ENCODE measurements at places on chromosomes 1 and 21.

DNA sequence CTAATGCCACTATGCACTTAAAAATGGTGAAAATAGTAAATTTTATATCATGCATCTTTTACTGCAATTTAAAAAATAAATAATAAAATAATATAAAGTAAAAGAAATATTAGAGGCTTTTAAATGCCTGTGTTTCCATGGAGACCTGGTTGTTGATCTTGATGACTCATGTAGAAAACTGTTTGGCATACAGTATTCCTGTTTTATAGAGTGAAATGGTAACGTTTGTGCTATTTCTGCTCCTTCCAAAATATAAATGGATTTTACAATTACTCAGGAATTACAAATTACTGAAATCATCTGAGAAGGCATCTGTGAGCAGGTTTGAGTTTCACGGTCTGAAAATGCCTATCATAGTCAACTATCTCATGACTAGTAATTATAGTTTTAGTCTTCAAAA, 98.4 kb upstream of the USP25 start:
- DNase-seq = peak; percentile 41

- no peak for DNase-seq
Measured at GRCh38 chr1:194062962-194063361, 876.5 kb upstream of the B3GALT2 start.

GRCh38 chr1:115134850-115135480, 45.7 kb upstream of the TSPAN2 start:
- DNase-seq = peak; percentile 70

DNA sequence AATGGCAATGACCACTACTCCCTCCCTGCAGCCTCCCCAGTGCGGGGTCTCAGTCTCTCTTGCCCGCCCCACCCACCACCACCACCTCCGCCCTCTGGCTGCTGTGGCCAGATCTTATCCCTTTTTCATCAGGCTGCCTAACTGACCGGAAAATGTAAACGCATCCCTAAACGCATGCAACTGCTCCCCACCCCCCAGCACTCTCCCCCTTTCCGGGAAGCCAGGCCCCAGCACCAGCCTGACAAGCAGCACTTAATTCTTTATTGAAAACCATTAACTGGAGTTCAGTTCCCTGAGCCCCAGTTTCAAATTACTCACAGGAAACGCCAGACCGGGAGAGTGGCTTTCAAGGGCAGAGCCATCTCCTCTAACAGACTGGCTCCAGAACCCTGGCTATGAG, 147.7 kb downstream of the DMRTA2 start:
- DNase-seq = no peak

DNA sequence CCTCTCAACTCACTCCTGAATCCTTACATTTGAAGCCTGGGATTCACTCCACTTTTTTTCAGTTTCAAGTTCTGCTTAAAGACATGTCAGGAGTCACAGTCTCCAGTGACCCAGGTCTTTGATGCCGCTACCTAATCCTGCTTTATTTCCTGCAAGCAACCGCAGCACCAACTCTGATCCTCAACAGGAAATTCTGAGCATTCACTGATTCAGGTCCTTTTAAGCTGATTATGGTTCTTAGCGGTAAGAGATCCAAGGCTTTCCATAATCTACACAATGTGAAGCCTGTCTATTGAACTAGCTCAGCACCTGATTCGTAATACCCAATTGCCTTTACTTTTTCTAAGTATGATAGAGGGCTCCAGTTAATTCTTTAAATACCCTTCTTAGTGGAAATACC, 43.7 kb upstream of the PIGC start:
- no peak for DNase-seq

- no peak for DNase-seq
Measured at GRCh38 chr1:194289569-194290266, 1103.3 kb upstream of the B3GALT2 start.

- no peak for DNase-seq
Measured at GRCh38 chr1:30808067-30808662, 50.6 kb upstream of the LAPTM5 start.

GRCh38 chr1:92964316-92964715, 3.1 kb upstream of the DIPK1A start:
- no peak for DNase-seq

GRCh38 chr1:164699815-164700491, 141.0 kb downstream of the PBX1 start:
- peak; percentile 9 for DNase-seq

GRCh38 chr1:66840929-66841328, 39.9 kb upstream of the INSL5 start:
- no peak for DNase-seq

- DNase-seq = peak; percentile 59
Measured at GRCh38 chr1:6351480-6352137, 42.0 kb downstream of the ACOT7 start.

DNA sequence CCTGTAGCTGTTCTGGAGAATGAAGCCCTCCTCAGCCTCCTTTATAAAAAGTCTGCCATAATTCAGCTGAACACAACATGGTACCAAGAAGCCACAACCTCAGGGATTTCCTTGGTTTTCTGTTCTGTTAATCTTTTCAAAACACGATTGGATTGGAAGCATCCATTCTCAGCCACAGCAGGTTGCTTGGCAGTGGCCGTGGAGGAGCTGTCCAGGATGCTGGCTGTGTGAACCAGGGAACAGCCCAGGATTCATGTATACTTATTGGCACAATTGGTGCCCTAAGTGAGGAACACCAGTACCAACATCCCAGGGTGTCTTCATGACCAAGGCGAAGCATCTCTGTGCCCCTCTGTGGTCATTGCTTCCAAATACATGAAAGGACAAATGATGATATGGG, 393.5 kb downstream of the CAMTA1 start:
- no peak for DNase-seq

DNA sequence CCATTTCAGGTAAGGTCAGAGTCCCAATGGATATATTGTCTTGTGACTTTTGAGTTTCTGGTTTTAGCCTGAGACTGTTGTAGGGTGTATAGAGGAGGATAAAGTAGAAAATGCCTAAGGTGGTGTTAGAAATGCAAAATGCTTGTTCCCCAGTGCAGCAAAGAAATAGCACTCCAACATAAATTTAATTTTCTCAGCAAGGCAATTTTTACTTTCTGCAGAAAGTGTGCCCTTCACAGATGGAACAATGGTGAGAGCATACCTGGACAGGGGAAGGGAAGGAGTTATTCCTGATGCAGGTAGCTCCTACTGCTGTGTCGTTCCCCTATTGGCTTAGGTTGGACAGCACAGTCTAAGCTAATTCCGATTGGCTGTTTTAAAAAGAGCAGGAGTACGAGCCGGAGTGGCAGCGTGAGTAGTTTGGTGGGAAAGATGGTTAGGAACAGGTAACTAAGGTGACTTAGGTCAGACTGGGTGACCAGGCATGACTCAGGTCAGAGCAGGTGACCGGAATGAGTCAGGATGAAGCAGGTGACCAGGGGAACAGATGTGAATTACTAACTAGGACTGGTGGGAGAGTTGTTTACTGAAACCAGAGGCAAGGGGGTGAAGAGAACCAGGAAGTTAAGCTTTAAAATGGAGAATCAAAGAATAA, 21.5 kb downstream of the SPATA45 start:
- DNase-seq = no peak

GRCh38 chr1:7886405-7886745, 33.5 kb upstream of the UTS2 start:
- DNase-seq = peak; percentile 63

- no peak for DNase-seq
Measured at GRCh38 chr1:172144445-172145061, 275.9 kb upstream of the C1orf105 start.

DNA sequence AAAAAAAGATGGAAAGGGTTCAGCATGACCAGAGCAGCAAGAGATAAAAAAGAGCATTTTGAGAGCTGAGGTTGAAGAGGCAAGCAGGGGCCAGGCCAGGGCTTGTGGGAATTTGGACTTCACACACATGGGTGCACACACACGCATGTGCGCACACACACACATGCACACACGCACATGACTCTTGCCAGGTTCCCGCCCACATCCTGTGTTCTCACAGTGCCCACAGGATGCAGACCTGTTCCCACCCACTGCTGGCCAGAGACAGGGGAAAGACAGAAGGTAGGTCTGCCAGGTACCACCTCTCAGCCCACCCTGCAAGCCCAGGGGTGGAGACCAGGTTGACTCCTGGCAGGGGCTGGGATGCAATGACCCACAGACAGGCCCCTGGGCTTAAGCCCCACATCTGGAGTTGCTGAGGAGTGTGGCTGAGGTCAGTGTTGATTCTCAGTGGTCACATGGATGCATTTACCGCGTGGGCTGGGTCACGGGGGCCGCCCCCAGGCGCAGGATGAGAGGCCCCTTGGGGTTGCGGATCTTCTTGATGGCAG, 4.4 kb downstream of the COL16A1 start:
- no peak for DNase-seq

DNA sequence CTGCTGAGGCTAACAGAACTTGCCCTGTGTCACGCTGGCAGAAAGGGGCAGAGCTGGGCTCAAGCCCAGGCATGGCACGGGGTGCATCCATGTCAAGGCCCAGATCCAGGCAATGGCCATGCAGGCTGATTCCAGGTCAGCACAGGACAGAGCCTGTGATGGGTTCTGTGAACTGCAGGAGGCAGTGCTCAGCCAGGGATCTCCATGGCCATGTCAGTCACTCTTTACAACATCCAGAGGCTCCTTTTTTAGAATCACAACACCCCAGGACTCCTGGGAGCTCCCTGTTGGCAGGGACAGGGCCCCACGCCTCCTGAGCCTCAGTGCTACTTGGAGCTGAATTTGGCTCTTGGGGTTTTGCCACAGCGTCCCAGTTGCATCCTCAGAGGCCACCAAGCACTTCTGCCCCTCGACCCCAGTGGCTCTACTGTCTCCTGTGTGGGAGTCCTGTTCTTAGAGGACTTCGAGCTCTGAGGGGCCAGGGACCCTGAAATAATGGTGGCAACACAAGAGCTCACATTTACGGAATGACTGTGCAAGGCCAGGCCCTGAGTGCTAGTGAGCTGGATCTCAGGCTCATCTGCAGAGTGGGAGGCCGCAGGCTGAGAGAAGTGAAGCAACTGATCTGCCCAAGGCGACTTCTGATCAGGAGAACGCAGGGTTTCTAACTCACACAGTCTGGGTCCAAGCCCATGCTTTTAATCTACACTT, 211.5 kb downstream of the TRABD2B start:
- DNase-seq = peak; percentile 35

DNA sequence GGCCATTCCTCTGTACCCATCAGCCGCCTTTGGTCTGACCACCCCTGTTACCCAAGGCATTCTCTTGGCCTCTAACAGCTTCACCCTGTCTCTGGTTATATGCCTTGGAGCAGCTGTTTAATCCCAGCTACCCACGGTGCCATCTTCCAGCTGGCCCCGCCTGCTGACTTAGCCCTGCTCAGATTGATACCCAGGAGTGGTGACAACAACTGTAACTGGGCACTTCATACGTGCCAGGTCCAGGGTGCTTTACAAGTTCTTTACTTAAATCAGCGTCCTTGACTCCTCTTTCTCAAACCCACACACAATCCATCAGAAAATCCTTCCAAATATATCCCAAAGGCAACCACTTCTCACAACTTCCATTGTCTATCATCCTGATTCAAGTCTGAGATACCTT, 37.2 kb upstream of the HMGB4 start:
- no peak for DNase-seq

DNA sequence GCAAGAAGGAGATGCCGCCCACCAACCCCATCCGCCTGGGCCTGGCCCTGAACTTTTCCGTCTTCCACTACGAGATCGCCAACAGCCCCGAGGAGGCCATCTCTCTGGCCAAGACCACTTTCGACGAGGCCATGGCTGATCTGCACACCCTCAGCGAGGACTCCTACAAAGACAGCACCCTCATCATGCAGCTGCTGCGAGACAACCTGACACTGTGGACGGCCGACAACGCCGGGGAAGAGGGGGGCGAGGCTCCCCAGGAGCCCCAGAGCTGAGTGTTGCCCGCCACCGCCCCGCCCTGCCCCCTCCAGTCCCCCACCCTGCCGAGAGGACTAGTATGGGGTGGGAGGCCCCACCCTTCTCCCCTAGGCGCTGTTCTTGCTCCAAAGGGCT, 732 bp downstream of the SFN start:
- DNase-seq = no peak

DNA sequence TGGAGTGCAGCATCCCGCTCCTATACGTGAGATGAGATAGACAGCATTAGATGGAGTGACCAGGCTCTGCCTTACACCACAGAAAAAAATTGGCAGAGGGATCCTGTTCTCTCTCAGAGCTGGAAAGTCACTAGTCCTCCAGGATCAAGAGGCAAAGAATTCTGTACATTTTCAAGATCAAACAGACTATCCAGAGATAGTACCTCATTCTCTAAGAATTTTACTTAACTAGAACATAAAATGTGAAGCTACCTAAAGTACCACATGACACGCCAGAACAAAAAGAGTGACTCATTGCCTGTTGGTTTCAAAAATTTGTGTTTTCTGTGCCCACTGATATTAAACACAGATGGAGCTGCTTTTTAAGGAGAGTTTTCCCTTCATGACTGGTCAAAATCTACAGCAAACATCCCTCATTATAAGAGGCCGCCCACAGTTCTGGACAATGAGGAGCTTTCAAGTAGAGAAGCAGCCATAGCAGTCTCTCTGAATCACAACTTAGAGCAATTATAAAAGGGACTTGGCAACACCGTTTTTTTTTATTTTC, 32.3 kb downstream of the CD160 start:
- DNase-seq = peak; percentile 50

GRCh38 chr21:36563341-36563926, 83.5 kb upstream of the CLDN14 start:
- no peak for DNase-seq

DNA sequence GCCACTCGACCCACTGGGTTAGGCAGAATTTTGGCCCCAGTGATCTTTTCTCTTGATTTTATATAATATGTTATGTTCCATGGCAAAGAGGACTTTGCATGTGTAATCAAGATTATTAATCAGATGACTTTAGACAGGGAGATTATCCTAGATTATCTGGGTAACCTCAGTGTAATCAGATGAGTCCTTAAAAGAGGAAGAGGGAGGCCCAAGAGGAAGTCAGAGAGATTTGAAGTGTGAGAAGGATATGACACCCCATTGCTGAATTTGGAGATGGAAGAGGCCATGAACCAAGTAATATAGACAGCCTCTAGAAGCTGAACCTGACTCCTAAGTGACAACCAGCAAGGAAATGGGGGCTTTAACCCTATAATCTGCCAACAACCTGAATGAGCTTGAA, 117.1 kb upstream of the CSF3R start:
- DNase-seq = no peak

DNA sequence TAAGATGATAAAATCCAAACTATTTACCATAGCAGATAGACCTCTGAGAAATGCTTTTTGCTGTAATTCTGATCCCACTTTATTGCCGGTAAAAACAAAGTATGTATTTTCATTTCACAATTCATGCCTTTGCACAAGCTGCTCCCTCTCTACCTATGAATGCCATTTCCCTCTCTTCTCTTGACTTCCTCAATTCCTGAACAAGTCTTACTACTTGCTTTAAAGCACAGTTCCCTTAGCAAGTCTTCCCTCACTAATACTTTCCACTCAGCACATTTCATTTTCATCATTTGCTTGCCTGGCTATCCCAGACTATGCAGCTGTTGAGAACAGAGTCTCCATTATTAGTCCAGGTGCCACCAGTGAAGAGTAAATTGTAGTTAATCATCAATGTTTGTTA, 13.8 kb downstream of the GPATCH2 start:
- DNase-seq = no peak

Measured in MCF 10A (cell line).